Effector memory CD8-positive, alpha-beta T cell (primary cell): ENCODE measurements at places on chromosomes 5 and 9.

DNA sequence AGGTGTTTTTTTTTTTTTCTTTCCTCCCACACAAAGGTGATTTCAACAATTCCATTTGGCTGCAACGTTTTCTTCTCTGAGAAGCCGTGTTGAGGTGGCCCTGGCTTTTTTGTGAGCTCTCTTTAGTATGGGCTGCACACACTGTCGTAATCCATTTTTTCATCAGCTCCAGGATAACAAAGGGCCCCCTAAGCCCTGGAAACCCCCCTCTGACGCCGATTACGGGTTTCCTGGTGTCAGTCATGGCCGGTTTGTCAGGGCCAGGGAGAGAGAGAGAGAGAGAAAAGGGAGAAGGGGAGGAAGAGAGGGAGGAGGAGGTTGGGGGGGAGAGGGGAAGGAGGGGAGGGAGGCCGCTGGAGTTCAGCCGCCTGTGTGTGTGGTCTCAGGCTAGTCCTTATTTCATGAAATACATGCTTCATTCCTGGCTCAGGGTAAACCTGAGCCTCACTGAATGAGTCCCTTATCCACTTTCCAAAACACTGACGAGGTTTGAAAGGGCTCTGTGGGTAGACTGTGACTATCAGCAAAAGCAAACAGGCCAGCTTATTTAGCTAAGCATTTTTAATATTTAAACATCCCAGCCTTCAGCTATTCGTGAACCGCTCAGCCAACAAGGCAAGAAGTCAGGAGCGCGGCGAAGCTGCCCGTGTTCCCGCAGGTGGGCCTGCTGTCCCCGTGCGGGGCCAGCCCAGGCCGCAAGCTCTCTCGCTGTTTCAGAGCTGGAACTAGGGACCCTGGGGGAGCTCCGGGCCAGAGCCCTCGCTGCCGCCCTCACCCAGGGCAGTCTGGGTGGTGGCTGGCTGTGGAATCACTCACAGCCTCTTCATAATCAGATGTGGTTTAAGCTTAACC is 172.8 kb downstream of the ERCC6L2 start:
- no peaks in the 10 kb centered on the region for H3K4me1 ChIP-seq
- no peaks in the 10 kb centered on the region for H3K36me3 ChIP-seq
- peaks cover 12% of the 10 kb centered on the region for H3K27me3 ChIP-seq
- no peak overlapping the region for H3K27ac ChIP-seq
- H3K4me3 ChIP-seq: no peak overlapping the region

DNA sequence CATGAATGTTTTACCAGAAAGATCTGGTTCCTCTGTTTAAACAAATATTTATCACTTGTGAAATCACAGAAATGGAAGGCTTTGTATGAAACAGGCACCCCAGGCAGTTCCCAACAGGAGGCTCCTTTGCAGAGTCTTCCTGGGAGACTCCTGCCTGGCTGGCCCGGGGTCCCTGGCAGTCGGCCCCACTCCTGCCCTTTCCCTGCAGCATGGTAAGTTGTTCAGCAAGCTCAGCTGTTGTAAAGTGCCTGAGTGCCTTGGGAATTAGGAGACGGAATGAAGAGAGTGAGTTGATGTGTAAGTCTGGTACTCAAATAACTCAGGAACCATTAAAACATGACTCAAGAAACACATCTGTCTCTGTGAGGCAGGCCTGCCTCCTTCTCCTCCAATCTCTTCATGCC is 17.5 kb upstream of the LHFPL2 start:
- H3K36me3 ChIP-seq: no peaks in the 10 kb centered on the region
- no peak overlapping the region for H3K4me3 ChIP-seq
- DNase-seq: no peak
- H3K27ac ChIP-seq: no peak overlapping the region
- peaks cover 20% of the 10 kb centered on the region for H3K27me3 ChIP-seq

- H3K36me3 ChIP-seq: peaks cover 98% of the 10 kb centered on the region
- H3K27me3 ChIP-seq: no peaks in the 10 kb centered on the region
- DNase-seq: no peak
- H3K4me3 ChIP-seq: peak overlapping the region; percentile 40
- H3K27ac ChIP-seq: peak overlapping the region; percentile 85
- peaks cover 35% of the 10 kb centered on the region for H3K4me1 ChIP-seq
Measured at GRCh38 chr9:73162987-73163768, 11.5 kb downstream of the ANXA1 start.

DNA sequence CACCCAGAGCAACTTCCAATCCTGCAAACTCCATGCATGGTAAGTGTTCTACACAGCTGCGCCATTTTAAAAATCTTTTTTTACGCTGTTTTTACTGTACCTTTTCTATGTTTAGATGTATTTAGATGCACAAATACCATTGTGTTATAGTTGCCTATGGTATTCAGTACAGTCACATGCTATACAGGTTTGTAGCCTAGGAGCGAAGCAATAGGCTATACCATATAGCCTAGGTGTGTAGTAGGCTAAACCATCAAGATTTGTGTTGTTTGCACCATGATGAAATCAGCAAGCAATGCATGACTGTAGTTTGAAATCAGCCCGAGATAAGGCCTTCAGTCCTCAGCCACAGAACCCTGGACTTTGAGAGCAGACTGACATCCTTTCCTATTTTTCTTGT is 101.2 kb downstream of the LIX1 start:
- H3K27me3 ChIP-seq: no peaks in the 10 kb centered on the region
- H3K4me1 ChIP-seq: peaks cover 4% of the 10 kb centered on the region
- no peak overlapping the region for H3K27ac ChIP-seq

- no peak for DNase-seq
- peaks cover 38% of the 10 kb centered on the region for H3K4me1 ChIP-seq
Measured at GRCh38 chr5:180787711-180788431, 14.7 kb downstream of the MGAT1 start.

DNA sequence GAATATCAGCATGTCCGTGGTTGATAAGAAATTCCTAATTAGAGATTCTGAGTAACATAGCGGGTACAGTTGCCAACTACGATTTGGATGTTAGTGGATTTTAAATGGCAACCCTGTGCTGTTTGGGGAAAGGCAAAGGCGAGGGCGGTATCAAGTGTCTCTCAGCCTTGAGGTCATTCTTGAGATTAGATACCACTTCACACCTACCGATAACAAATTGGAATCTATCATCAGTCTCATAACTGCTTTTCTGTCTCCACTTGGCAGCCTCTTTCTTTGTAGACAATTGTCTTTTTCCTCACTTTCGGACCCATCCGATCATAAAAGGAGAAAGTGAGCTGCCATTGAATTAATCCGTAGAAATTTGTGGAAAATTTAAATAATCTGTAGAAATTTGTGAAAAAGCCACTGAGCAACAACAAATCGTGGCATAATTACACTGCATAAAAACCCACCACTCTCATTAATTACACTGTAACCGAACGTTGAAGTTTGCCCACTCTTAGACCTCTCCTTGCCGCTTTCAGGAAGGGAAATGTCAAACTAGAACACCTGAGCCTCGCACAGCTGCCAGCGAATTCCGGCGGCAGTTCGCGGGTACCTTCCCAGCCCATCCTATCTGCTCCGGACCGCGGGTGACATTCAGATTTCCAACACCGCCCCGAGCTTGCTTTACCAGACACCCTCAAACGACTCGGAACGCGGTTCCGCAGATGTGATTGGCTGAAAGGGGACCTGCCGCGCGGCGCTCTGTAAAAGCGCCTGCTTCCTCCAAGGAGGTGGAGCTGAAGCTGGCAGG is 849 bp upstream of the RGMB start:
- H3K4me3 ChIP-seq: peak overlapping the region; percentile 95
- H3K4me1 ChIP-seq: peaks cover 45% of the 10 kb centered on the region
- H3K27me3 ChIP-seq: peaks cover 71% of the 10 kb centered on the region

DNA sequence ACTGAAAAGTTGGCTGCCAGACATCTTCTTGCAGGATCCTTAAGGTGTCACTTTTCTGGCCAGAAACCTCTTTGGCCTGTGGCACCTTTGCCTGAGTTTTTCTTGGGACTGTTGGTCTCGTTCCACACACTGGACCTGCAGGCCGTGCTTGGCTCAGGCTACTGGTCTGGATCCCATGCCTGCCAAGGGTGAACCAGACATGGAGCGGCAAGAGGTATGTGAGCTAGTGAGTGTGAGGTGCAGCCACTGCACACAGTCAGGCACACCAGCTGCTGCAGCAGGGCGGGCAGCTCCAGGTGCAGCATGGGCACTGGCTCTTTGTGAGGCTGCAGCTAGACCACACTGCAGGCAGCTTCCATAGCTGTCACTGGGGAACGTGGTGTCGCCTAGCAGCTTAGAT is 47.9 kb downstream of the NDUFAF2 start:
- H3K4me3 ChIP-seq: no peak overlapping the region
- no peak for DNase-seq
- no peak overlapping the region for H3K27ac ChIP-seq
- H3K36me3 ChIP-seq: no peaks in the 10 kb centered on the region

DNA sequence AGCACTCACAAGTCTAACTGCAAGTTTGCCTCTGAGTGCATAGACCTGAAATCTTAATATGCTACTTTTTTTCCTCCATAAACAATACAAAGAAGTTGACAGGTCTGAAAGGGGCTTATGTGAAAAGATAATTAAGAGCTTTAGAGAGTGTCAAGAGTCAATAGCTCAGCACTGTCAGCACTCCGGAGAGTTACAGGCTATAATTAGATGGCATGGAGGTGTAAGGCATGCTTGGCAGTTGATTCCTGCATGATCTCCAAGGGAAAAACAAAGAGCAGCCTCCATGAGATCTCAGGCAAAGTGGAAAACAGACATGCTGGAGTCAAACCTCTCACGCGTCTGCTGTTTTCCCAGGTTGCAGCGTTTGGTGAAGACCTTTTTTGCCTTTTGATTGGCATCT is 468.7 kb downstream of the TLE4 start:
- H3K36me3 ChIP-seq: no peaks in the 10 kb centered on the region
- no peak overlapping the region for H3K27ac ChIP-seq
- no peak overlapping the region for H3K4me3 ChIP-seq
- no peaks in the 10 kb centered on the region for H3K4me1 ChIP-seq

DNA sequence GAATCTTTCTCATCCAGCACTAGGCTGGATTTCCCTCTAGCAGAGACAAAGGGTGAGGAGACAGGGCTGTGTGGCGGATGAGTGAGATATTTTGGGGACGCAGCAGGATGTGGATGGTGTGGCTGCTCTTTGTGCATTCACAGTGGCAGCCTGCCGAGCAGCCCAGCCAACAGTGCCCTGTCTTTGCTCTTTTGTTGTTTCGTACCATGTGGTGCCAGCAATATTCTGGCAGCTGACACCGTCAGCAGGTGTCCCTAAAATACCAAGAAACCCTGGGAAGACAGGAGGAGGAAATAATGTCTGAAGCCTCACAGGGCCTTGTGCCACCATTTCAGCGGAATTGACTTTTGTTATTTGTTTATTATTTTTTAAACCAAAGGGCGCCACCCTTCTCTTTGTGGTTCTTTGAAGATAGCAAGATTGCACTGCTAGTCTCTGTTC is 141.4 kb downstream of the CCDC192 start:
- no peak overlapping the region for H3K27ac ChIP-seq
- no peak overlapping the region for H3K4me3 ChIP-seq
- DNase-seq: no peak
- peaks cover 7% of the 10 kb centered on the region for H3K27me3 ChIP-seq
- no peaks in the 10 kb centered on the region for H3K4me1 ChIP-seq

GRCh38 chr5:135231289-135231688 is 167.7 kb downstream of the MACROH2A1 start:
- H3K27ac ChIP-seq: no peak overlapping the region
- DNase-seq: no peak
- no peak overlapping the region for H3K4me3 ChIP-seq

- H3K36me3 ChIP-seq: peaks cover 52% of the 10 kb centered on the region
- peaks cover 62% of the 10 kb centered on the region for H3K4me1 ChIP-seq
- peak overlapping the region; percentile 88 for H3K27ac ChIP-seq
- no peaks in the 10 kb centered on the region for H3K27me3 ChIP-seq
- DNase-seq: no peak
- peak overlapping the region; percentile 58 for H3K4me3 ChIP-seq
Measured at GRCh38 chr9:93001031-93001430, 53.7 kb downstream of the FGD3 start.

DNA sequence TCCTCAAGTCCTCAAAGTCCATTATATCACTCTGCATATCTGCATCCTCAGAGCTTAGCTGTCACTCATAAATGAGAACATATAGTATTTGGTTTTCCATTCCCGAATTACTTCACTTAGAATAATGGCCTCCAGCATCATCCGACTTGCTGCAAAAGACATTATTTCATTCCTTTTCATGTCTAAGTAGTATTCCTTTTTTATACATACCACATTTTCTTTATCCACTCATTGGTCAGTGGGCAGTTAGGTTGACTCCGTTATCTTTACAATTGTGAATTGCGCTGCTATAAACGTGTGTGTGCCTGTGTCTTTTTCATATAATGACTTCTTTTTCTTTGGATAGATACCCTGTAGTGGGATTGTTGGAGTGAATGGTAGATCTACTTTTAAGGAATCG is 117.2 kb downstream of the OR2K2 start:
- H3K27me3 ChIP-seq: peaks cover 9% of the 10 kb centered on the region
- H3K27ac ChIP-seq: no peak overlapping the region
- DNase-seq: no peak
- no peak overlapping the region for H3K4me3 ChIP-seq
- no peaks in the 10 kb centered on the region for H3K36me3 ChIP-seq
- no peaks in the 10 kb centered on the region for H3K4me1 ChIP-seq

DNA sequence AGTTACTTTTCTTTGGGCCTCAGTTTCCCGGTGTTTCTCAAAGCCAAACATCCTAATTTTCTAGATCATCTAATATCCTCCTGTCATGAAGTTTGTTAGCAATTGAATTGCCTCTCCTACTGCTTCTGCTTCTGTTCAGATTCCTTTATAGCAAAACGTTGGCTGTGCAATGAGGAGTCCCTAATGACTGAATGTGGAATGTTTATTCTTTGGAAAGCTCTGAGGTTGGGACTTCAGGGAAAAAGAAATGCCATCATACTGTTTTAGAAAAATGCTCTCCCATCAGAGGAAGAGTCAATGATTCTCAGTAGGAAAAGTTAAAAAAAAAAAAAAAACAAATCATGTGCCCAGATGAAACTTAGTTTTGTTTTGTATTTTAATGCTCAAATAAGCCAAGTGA is 268.7 kb upstream of the PAPPA start:
- no peak overlapping the region for H3K4me3 ChIP-seq
- H3K27ac ChIP-seq: no peak overlapping the region
- no peak for DNase-seq

- no peak for DNase-seq
- no peaks in the 10 kb centered on the region for H3K27me3 ChIP-seq
- H3K36me3 ChIP-seq: no peaks in the 10 kb centered on the region
- peaks cover 3% of the 10 kb centered on the region for H3K4me1 ChIP-seq
- no peak overlapping the region for H3K27ac ChIP-seq
Measured at GRCh38 chr9:137310189-137311052, 8.3 kb upstream of the NRARP start.

GRCh38 chr9:120889606-120890271 is 12.8 kb upstream of the PHF19 start:
- H3K27ac ChIP-seq: peak overlapping the region; percentile 95
- peaks cover 41% of the 10 kb centered on the region for H3K4me1 ChIP-seq
- H3K27me3 ChIP-seq: no peaks in the 10 kb centered on the region
- peak overlapping the region; percentile 65 for H3K4me3 ChIP-seq
- no peak for DNase-seq

DNA sequence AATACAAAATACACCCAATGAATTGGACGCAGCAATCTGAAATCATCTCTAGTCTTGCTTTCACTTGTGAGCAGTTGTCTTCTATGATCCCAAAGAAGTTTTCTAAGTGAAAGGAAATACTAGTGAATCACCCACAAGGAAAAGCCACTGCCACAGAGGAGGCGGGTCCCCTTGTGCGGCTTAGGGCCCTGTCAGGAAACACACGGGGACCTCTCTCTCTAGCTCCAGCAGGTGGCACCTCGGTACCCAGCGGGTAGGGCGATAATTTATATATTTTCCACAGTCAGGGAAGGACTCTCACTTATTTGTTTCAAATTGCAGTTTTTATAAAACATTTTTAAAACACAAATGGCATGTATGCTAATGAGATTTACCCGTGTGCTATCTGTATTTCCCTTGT is 417.1 kb downstream of the KDM4C start:
- peaks cover 23% of the 10 kb centered on the region for H3K36me3 ChIP-seq
- no peak for DNase-seq
- no peak overlapping the region for H3K27ac ChIP-seq
- H3K27me3 ChIP-seq: no peaks in the 10 kb centered on the region
- peaks cover 6% of the 10 kb centered on the region for H3K4me1 ChIP-seq
